H9 (cell line): ENCODE measurements at places on chromosomes 7 and 10.

DNA sequence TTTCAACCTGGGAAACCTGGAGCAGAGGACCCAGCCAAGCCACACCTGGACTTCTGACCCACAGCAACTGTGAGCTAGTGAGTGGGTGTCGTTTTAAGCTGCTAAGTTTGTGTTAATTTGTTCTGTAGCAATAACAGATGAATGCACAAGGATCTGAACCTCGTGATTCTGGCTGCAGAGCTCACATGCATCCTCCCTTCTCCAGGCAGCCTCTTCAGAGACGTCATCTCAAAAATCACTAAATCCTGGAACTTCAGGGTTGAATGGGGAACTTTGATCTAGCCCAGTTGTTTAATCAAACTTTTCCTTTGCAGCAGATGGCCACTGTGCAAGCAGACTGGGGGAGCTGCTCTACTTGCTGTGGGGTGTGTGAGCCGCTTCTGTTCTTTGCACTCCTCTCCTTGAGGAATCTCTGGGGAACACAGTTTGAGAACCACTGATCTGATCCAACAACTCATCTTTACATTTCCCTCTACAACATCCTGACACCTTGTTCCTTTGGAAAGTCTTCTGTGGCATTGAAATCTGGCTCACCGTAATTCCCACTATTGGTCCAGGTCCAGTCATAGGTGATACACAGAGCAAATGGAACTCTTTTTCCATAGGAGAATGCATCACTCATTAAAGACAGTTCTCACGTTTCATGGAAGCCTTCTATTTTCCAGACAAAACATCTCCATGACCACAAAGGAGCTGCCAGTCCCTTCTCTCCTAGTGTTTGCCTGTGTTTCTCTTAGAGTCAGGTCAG lies 90.3 kb downstream of the CHN2 start:
- DNase-seq, result no peak

- DNase-seq, result no peak
These were observed 60.7 kb downstream of the CD36 start for GRCh38 chr7:80699045-80699638.

GRCh38 chr10:92411406-92411805 lies 120.4 kb downstream of the MARCHF5 start:
- no peak for DNase-seq

DNA sequence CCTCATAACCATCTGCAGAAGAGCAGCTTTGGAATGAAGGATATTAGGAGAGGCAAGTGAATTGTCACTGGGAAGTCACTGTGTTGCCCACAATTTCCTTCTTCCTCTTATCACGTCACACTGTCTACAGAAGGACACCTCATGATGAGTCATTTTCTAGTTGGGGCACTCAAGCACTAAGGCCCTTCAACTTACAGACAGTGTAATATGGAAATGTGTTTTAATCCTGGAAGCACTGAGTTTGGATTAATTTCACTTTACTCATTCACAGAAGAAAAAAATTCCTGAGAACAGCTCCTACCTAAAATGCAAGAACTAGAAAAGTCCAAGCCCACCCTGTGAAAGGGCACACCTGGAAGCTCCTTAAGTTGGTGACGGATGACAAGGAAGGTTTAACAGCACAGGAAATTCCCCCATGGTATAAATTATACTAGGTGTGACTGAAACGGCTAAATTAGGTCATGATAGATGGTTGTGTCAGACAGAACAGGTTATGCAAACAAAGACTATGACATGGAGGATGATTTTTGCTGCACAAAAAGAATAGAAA lies 56.6 kb downstream of the PARD3 start:
- DNase-seq, result no peak

DNA sequence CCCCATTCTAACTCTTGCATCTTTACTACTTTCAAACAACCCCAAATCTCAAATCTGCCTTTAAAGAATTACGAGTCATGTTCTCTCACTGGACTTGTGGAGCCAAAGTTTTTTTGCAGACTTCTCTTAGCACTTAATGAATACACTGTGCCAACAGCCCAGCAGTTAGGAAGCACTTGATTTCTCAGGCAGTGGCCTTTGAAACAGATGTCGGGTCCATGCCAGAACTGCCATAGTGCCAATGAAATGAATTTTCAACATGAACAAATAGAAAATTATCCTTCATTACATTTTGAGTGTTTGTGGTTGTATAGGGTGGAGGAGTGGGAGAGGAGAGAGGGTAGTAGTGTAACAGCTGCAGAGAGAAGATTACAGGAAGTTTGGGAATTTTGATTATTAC lies 5.9 kb downstream of the BORCS7 start:
- peak; percentile 5 for DNase-seq

DNA sequence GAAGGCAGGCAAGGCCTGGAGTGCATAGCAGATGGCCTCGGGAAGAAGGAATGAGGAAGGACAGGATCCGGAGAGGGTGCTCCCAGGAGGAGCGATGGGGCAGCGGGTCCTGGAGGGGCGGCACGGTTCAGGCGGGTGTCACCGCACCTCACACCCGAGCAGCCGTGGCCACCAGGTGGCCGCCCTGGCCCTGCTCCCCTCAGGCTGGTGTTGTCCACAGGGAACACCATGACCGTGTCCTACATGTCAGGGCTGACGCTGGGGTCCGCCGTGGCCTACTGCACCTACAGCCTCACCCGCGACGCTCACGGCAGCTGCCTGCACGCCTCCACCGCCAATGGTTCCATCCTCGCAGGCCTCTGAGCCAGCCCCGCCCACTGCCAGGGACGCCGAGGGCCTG lies 19.8 kb downstream of the SLC29A4 start:
- DNase-seq, result no peak

DNA sequence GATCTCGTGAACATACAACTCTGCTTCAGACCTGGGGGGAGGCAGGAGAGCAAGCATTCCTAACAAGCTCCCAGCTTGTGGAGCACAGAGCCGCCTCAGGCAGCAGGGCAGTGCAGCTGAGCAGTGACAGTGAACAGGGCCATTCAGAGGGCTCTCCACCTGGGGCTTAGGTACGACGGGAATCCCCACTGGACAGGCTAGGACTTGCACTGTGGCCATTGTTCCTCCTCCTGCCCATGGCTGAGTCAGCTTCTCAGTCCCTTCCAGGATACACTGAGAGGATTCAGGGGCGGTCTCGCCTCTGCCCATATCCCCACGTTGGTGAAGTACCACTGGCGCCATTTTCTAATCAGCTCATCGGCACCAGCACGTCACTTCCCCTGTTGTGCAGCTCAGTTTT lies 71.1 kb downstream of the FIGNL1 start:
- DNase-seq, result peak; percentile 90

- no peak for DNase-seq
These were observed 248.7 kb downstream of the NEBL start for GRCh38 chr10:20648263-20648874.

DNA sequence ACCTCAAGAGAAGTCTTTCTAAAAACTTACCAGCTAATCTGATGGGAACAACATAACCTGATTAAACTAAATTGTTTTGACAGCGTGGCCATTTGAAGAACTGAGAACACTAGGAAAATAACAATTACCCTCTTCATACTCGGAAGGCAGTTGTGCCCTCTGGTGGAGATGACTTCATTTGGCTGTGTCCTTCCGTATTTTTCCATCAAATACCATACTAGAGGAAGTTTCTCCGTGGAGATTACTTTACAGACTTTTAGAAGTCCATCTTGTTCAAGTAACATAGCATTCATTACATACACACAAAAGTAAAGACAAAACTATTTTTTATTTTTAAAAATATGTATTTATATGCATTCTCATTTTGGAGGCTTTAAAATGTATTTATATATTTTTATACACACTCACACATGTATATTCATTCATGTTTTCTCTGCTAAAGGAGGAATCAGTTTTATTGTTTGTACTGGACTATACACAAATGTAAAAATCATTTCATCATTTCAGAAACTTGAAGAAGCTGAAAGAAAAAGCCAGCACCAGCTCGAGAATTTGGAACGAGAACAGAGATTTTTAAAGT lies 25.2 kb downstream of the SMNDC1 start:
- DNase-seq, result no peak

DNA sequence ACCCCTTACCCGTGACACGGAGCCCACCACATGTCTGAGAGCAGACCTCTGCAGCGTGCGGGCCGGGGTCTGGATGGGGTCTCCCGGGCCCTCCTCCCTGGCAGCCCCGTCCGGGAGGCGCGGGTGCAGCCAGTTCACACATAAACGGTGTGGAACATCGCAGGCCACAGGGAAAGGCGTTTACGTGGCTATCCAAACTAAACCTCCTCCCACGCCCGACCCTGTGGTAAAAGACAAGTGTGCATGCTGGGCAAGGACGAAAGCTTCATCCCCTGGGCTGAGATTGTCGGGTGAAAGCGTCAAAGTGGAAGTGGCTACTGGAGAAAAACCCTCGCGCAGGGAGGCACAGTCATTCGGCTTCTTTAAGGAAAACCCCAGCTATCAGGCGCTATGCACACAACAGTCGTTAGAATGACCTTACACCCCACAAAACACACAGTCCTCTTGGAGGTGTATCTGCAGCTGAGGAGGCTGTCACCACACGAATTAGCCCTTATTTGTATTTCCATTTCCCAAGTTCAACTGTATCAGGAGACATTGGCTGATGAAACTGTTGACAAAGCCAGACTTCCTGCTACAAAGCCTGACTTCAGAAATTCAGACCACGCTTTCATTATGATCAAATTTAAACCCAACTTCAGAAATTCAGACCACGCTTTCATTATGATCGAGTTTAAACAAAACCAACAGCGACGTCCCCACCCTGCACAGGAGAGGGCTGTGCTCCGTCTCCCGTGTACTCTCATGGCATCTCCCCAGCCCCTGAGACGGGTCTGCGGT lies 15.3 kb downstream of the GPER1 start:
- DNase-seq, result no peak

GRCh38 chr7:93923942-93924341 lies 2.4 kb downstream of the GNG11 start:
- no peak for DNase-seq

DNA sequence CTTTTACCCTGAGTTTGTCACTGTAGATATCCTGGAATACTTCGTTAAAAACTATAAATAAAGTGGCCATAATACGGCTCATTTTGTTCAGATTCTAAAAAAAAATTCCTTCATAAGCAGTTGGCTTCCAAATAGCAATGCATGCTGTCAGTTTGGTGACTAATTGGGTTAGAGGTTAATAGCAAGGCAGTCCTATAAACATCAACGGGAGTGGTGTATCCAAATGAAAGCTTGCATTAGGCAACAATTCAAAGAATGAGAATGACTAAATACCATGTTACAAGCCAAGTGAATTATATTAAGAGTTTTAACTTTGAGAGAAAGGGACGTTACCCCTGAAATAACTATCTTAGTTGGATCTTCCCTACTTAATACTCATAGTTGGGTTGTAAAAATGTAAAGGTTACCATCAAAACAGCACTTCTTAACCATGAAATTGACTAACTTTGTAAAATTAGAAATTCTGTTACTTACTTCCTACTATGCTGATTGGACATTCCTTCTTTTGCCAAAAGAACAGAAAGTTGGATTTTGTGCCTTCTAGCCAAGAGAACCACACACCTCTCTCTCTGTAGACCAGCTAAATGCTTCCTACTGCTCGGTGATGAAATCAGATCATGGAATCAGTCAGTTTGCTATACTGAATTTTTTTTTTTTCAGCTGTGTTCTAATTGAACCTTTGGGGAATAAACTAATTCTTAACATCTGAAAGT lies 98.0 kb downstream of the KAT6B start:
- DNase-seq, result no peak

DNA sequence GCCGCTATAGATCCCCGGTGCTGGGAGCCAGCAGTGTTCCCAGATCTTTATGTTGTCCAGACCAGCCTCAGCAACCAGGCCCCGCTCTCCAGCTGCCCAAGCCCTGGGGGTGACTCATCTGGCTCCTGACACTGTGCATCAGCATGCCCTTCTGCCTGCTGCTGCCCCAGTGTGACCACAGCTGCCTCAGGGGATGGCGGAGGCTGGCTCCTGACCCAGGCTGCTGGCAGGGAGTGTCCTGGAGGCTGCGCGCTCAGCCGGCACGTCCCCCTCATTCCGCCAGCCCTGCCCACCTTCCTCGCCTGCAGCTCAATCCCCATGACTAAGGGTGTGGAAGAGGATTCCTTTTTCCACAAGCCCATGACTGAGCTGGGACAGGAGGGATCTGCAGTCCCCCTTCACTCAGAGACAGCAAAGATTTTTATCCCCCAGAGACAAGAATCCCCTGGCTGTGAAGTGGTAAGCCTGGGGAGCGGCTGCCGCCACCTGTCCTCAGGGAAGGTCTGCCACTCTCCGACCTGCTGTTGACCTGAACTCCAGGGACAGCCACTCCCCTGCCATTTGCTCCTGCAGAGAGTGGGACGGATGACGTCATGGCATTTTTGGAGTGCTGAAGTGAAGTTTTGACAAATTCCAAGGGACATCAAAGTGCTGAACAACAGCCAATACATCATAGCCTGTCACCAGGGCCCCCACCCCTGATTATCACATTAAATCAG lies 182.8 kb upstream of the BMPER start:
- peak; percentile 43 for DNase-seq

- DNase-seq, result no peak
These were observed 67.7 kb downstream of the TACR2 start for GRCh38 chr10:69348816-69349541.

- DNase-seq, result no peak
These were observed 270.4 kb downstream of the HGF start for GRCh38 chr7:81499262-81500116.

DNA sequence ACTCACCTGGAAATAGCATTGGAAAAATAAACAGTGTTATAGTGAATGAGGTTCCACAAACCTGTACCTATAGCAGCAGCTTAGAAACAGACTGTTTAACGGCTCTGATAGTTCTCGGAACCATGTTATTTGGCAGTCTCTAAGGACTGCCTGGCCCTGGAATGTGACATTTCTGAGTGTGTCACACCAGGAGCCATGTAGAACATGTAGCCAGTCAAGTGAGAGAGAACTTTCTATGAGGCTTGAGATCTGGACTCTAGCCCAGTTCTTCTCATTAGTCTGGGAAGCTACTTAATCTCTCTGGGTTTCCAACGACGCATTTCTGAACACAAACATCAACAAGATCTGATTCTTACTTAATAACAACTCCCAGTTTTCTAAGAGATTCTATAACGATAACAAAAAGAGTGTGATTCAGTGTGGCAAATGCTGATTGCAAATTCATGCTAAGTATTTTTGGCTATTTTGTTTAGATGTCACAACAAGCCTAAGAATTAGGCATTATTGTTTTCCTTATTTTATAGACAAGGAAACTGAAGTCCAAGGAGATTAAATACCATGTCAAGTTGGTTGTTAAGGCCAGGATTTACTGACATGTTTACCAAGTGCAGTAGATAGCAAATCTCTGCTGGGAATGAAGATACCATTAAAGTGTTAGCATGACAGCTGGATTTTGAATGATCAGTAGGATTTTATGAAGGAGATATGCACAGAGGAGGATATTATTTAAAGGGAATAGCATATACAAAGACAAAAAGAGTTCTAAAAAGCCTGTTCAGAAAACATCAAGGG lies 47.2 kb downstream of the APBB1IP start:
- no peak for DNase-seq
